ENCODE measurements at places on chromosomes 12 and 14.

- DNase-seq = no peak
Measured at GRCh38 chr12:70831543-70831942, 89.0 kb downstream of the PTPRR start.

DNA sequence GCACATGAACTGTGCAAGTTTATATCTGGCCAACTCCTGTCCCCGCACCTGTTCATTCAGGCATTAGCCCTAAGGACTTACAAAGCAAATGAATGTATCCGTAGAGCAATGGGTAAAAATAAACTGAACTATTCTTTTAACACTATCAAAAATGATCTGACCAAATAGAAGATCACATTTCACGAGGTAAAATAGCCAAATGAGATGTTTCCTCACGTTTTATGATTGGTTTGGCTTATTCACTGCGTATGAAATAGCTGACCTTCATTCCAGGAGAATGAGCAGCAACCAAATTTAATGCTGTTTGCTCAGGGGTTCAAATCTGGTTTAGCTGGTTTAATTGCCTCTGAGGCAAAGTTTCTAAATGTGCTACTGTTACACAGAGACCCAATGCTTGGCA, 216.0 kb upstream of the EEA1 start:
- peak; percentile 39 for DNase-seq

GRCh38 chr12:100141998-100142850, 450 bp downstream of the BLTP3B start:
- peak; percentile 11 for DNase-seq

- no peak for DNase-seq
Measured at GRCh38 chr14:22981090-22981875, 1.1 kb downstream of the AJUBA start.

DNA sequence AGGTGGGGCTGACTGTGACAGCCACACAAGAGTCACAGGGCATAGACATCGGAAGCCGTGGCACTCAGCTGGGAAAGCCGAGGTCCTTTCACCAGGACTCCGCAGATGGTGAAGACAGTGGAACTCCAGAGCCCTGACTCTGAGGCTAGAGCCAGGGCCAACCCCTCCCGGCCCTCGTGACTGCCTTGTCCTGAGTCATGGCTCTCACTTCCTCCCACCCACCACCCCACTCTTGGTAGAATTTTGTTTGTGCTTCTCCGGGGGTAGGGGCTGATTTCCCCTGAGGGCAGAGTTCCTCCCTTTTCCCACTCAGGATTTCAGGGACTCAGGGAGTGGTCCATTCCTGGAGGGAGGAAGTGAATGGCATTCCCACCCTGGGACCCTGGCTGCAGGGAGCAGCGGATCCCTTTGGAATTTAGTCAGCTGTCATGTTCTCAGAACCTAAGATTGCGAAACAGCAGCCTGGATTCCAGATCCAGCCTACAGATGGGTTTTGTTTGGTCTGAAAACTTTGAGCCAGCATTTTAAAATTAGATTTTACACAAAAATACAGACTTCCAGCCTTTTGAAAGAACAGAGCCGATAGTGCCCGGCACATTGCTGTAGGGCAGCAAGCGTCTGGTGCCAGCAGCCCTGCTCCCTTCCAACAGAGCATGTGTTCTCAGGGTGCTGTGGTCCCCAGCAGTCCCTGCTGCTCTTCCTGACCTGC, 50.7 kb downstream of the TPCN1 start:
- DNase-seq = peak; percentile 82

GRCh38 chr12:102350070-102350469, 130.3 kb downstream of the IGF1 start:
- DNase-seq = no peak

DNA sequence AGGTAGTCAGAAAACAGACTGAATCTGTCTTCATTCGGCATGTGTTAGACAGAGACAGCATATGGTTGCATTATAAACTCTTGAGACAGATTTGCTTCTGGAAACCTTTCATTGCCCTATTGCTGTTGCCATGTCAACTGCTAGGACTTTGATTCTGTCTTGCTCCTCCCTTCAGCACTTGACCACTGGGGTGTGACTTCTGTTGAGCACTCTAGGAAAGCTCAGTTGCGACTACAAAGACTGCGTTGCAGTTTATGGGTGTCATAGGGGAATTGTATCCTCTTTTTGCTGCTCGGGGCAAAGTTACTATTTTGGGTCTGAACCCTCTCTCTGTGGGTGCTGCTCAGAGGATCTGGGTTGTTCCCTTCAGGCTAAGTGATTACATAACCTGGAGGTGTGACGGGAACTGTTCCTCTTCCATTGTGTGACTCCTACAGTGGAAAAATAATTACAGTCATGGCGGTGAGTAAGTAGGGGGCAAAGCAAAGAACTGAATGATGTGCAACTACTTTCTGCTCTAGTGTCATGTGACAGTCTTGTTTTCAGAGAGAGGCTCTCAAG, 44.3 kb upstream of the TRIM9 start:
- DNase-seq = peak; percentile 4

DNA sequence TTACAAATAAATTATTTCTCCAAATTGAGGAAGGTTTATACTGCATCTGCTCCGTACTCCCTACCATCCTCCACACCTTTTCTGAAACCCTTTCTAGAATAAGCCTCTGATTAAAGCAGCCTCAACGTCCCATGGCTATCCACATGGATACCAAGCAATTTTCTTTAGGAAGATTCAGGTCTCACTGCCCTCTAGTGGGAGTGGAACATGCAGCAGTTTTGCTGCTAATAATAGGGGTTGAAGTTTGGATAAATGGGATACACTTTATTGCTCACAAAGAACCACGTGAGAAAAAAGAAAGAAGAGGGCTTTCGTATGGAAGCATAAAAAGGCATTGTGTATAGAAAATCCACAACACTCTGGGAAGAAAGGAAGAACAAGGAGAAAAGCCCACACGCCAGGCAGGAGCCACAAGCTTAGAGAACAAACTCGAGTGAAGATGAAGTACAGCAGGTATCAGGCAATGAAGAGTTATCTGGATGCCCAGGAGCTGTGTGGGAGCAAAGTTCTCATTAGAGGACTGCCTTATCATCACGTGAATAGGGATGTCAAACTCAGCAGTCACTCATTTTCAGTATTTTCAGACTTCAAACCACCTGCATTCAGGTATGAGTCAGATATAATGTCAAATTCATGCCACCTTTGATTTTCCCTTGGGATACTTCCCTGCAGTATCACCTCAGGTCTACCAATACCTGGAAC, 45.8 kb downstream of the CCER1 start:
- peak; percentile 62 for DNase-seq
